Spinal cord (tissue), 10 donors: ENCODE measurements at places on chromosomes 11 and 22. TPM values are rescaled to one million over a fixed set of nuclear protein-coding genes. Genes with fewer than 3 reads are reported as not detected.

DNA sequence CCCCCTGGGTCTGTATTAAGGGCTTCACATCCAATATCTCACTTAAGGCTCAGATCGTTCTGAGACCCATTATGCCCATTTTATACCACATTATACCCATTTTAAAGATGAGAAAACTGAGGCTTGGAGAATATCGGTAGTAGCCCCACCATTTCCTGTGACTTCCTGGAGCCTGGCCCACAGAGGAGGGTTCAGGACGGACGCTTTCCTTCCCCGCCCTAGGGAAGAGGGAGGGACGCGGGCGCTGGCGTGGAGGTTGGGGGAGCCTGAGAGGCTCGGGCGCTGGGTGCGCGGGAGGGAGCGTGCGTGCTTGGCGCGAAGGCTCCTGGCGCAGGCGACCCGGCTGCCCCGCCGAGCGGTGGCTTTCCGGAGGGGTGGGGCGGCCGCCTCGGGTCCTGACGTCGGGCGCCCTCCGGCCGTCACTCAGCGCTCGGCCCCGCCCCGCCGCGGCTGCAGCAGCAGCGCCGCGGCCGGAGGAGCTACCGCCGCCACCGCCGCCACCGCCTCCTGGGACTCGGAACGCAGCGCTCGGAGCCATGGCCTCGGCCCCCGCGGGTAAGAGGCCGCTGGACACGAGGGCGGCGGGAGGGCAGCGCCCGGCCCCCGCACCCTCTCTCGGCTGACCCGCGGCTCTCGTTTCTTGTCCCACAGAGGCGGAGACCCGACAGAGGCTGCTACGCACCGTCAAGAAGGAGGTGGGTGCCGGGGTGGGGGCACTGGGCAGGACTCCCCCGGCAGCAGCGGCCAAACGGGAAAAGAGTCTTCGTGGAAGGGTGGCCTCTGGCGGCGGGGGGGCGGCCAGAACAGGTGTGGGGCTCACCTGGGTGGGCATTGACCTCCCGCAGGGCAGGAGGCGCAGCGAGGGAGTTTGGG, at the start of gene SGSM1:
Gene SGSM1 (plus strand): TSS at position 422 of the 873 bp plus-strand sequence. CDS start 115 bp downstream, at position 537.
- H3K27me3 ChIP-seq, result no peaks in the 10 kb centered on the region
- H3K4me3 ChIP-seq, result peak within 1 kb of the TSS; percentile 60
- H3K4me1 ChIP-seq, result peaks cover 55% of the 10 kb centered on the region
- H3K27ac ChIP-seq, result peak within 1 kb of the TSS; percentile 73
- H3K36me3 ChIP-seq, result no peaks in the 10 kb centered on the region

GRCh38 chr11:123351375-123351774, 78.7 kb upstream of the GRAMD1B start:
- H3K4me3 ChIP-seq, result no peak overlapping the region
- no peaks in the 10 kb centered on the region for H3K27me3 ChIP-seq
- H3K27ac ChIP-seq, result no peak overlapping the region
- peak; percentile 54 for DNase-seq
- peaks cover 8% of the 10 kb centered on the region for H3K4me1 ChIP-seq

GRCh38 chr11:111949519-111950426, 12.6 kb downstream of the DIXDC1 start:
- no peak for DNase-seq
- H3K36me3 ChIP-seq, result no peaks in the 10 kb centered on the region
- H3K4me1 ChIP-seq, result no peaks in the 10 kb centered on the region

- H3K27ac ChIP-seq, result no peak overlapping the region
- DNase-seq, result no peak
- no peak overlapping the region for H3K4me3 ChIP-seq
- H3K27me3 ChIP-seq, result no peaks in the 10 kb centered on the region
Measured at GRCh38 chr11:17831883-17832282, 97.3 kb downstream of the KCNC1 start.

DNA sequence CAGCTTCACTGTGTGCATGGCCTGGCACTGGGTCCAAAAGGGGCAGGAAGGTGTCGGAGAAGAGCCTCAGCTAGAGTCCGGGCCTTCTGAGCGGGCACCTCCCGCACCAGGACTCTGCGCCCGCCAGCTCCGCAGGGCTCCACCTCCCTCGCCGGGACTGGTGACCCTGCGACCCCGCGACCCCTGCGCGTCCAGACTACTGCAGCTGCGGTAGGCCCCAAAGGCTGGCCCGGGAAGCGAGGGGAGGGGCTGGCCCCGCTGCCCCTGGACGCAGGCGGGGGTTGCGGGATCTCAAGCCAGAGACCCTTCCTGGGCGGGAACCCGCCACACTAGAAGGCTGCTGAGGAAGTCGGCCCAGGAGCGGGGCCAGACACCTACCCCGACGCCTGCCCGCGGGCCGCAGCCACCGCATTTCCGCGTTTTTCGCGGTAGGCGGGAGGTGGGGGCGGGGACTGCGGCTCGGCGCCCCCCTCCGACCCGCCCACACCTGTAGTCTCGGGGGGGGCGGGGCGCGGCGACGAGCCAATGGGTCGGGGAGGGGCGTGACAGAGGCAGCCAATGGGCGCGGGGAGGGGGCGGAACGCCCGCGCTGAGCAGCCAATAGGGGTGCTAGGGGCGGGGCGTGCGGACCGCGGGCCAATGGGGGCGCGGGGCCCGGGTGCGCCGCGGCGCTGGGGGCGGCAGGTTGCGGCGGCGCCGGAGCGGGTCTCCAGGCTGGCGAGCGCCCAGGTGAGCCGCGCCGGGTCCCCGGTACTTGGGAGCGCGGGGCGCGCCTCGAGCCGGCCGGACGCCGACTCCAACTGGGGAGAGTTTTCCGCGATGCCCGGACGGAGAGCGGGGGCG, at the start of the genes LMNTD2 and RASSF7:
Gene LMNTD2 (minus strand): TSS at position 434 of the 843 bp plus-strand sequence. CDS start 22 bp downstream, at position 412.
Gene RASSF7 (plus strand): TSS at position 666 of the 843 bp plus-strand sequence. CDS start 799 bp downstream, outside the sequence.
- DNase-seq, result peak; percentile 96
- no peak within 1 kb of the TSS for H3K27ac ChIP-seq
- H3K4me1 ChIP-seq, result peaks cover 27% of the 10 kb centered on the region
- peak within 1 kb of the TSS; percentile 47 for H3K4me3 ChIP-seq

Gene MYOD1
- total RNA-seq, result not detected

Gene TMEM121B
- 4.6 TPM for total RNA-seq

GRCh38 chr11:78612721-78613377, 38.2 kb upstream of the NARS2 start:
- H3K36me3 ChIP-seq, result no peaks in the 10 kb centered on the region
- DNase-seq, result no peak
- H3K4me3 ChIP-seq, result no peak overlapping the region
- H3K27me3 ChIP-seq, result no peaks in the 10 kb centered on the region

- H3K27ac ChIP-seq, result no peak overlapping the region
- no peaks in the 10 kb centered on the region for H3K4me1 ChIP-seq
- peaks cover 13% of the 10 kb centered on the region for H3K36me3 ChIP-seq
- H3K4me3 ChIP-seq, result no peak overlapping the region
Measured at GRCh38 chr11:14454861-14455632, 44.6 kb downstream of the COPB1 start.

DNA sequence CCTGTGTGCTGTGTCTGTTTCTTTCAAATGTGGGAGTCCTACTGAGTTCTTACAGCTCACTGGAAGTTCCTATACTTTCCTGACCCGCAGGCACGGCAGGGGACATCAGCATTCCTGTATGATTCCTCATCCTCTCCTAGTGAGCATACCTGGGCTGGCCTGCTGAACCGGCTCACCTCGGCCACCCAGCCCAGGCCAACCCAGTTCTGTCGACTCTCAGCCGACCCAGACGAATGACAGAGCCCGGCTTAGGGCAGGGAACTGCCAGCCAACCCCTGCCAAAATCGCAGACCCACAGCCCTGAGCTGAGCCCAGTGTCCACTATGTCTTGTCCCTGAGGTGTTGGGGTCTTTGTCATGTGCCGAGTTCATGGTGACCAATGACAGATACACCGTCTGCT, 339.7 kb downstream of the BRD1 start:
- H3K4me1 ChIP-seq, result peaks cover 17% of the 10 kb centered on the region
- no peaks in the 10 kb centered on the region for H3K36me3 ChIP-seq
- H3K27me3 ChIP-seq, result peaks cover 2% of the 10 kb centered on the region

DNA sequence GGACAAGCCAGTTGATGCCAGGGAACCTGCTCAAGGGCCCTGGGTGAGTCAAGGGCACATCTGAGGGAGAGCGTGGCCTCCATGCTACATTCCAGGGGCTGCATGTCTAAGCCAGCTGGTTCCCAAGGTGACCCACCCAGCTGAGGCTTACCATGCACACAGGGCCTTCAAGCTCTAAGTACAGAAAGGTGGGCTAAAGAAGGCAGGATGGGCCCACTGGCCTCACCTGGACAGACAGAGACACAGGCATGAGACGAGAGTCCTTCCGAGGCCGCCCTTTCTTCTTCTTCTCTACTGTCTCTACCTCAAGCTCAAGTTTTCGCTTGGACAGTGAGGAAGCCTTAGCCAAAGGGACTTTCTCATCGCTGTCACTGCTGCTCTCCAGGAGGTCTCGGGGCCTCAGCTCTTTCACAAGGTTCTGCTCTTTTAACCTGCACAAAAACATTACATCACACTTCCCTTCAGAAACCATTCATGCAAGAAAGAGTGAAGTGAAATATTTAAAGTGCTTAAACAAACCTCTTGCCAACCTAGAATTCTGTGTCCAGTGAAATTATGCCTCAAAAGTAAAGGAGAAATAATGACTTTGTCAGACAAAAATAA, 69.9 kb downstream of the HIRA start:
- no peak overlapping the region for H3K27ac ChIP-seq
- peaks cover 62% of the 10 kb centered on the region for H3K36me3 ChIP-seq
- DNase-seq, result no peak

DNA sequence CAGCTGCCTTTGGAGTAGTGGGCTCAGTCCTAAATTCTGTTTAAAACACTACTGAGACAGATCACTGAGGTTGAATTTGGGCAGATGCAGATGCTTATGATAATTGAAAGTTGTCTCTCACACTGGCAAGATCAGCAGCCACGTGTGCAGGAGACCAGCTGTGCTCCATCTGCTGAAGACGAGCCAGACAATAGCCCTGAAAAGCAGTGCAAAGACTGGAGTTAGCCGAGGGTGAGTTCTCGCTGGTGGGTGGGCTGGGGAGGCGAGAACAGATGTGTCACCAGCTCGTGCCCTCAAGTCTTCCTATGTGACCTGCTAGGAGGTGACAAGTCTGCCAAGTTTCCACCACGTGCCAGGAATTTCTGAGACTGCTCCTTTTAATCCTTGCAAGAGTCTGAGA, 661.3 kb upstream of the B3GAT1 start:
- DNase-seq, result no peak
- no peaks in the 10 kb centered on the region for H3K27me3 ChIP-seq
- no peaks in the 10 kb centered on the region for H3K36me3 ChIP-seq

DNA sequence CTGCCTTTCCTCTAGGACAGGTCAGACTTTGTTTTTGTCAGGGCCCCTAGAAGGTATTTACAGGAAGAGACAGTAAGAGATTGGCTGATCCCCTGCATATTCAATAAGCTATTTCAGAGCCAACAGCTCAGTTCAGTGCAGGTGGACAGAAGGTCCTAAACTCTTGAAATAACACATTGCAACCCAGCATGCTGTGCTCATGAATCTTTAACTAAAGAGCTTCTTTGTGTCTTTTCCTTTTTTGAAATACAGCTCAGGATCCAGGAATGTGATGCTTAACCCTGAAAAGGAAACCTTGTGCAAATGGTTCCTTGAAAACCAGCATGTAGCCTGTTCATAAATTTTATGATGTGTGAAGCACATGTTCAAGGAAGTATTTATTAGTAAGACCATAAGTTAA, 43.9 kb downstream of the BBOX1 start:
- no peak overlapping the region for H3K4me3 ChIP-seq
- H3K36me3 ChIP-seq, result no peaks in the 10 kb centered on the region
- no peaks in the 10 kb centered on the region for H3K27me3 ChIP-seq
- H3K27ac ChIP-seq, result peak overlapping the region; percentile 54

GRCh38 chr11:125464270-125464662, 31.8 kb downstream of the FEZ1 start:
- no peak for DNase-seq
- peaks cover 38% of the 10 kb centered on the region for H3K36me3 ChIP-seq
- no peak overlapping the region for H3K4me3 ChIP-seq
- H3K27ac ChIP-seq, result no peak overlapping the region

- no peaks in the 10 kb centered on the region for H3K4me1 ChIP-seq
- H3K27ac ChIP-seq, result no peak overlapping the region
- no peak for DNase-seq
- H3K4me3 ChIP-seq, result no peak overlapping the region
- no peaks in the 10 kb centered on the region for H3K36me3 ChIP-seq
- no peaks in the 10 kb centered on the region for H3K27me3 ChIP-seq
Measured at GRCh38 chr22:33470456-33470855, 412.3 kb upstream of the SYN3 start.

Gene ANO9
- total RNA-seq, result 0.22 TPM

GRCh38 chr11:19506816-19507486, 205.7 kb upstream of the NAV2 start:
- no peaks in the 10 kb centered on the region for H3K36me3 ChIP-seq
- no peak for DNase-seq
- H3K27ac ChIP-seq, result no peak overlapping the region
- no peak overlapping the region for H3K4me3 ChIP-seq

Gene CSF2RB
- 1.9 TPM for total RNA-seq

Gene OR52E1
- total RNA-seq, result not detected

Gene KCTD17
- 22.5 TPM for total RNA-seq

Gene PANX3
- not detected for total RNA-seq

Gene HOATZ
- total RNA-seq, result 29.5 TPM

Gene ATG2A
- total RNA-seq, result 14.7 TPM

Gene KLHL22
- 51.7 TPM for total RNA-seq

Gene OR51B2
- total RNA-seq, result 0.22 TPM

- H3K4me3 ChIP-seq, result no peak overlapping the region
- peak overlapping the region; percentile 25 for H3K27ac ChIP-seq
- H3K4me1 ChIP-seq, result peaks cover 92% of the 10 kb centered on the region
- no peaks in the 10 kb centered on the region for H3K27me3 ChIP-seq
Measured at GRCh38 chr11:11977206-11977938, 31.1 kb downstream of the DKK3 start.

- no peaks in the 10 kb centered on the region for H3K36me3 ChIP-seq
- no peaks in the 10 kb centered on the region for H3K4me1 ChIP-seq
- no peak overlapping the region for H3K4me3 ChIP-seq
- H3K27me3 ChIP-seq, result no peaks in the 10 kb centered on the region
Measured at GRCh38 chr11:11289669-11290068, 63.4 kb downstream of the CSNK2A3 start.

GRCh38 chr22:23533328-23533762, 46.7 kb downstream of the IGLL1 start:
- DNase-seq, result peak; percentile 63
- no peaks in the 10 kb centered on the region for H3K27me3 ChIP-seq
- no peak overlapping the region for H3K27ac ChIP-seq
- no peaks in the 10 kb centered on the region for H3K36me3 ChIP-seq
- H3K4me3 ChIP-seq, result no peak overlapping the region

- no peak overlapping the region for H3K4me3 ChIP-seq
- no peak for DNase-seq
- H3K36me3 ChIP-seq, result no peaks in the 10 kb centered on the region
- no peaks in the 10 kb centered on the region for H3K27me3 ChIP-seq
- H3K27ac ChIP-seq, result no peak overlapping the region
Measured at GRCh38 chr11:105219269-105219668, 79.7 kb upstream of the CARD18 start.

Gene ADAMTS15
- total RNA-seq, result 30.4 TPM

- no peak for DNase-seq
- no peak overlapping the region for H3K4me3 ChIP-seq
- no peaks in the 10 kb centered on the region for H3K36me3 ChIP-seq
- H3K27ac ChIP-seq, result no peak overlapping the region
- H3K27me3 ChIP-seq, result no peaks in the 10 kb centered on the region
- H3K4me1 ChIP-seq, result no peaks in the 10 kb centered on the region
Measured at GRCh38 chr11:107851704-107852310, 6.8 kb downstream of the SLC35F2 start.

Gene CNTN5
- 13.2 TPM for total RNA-seq
